ENCODE measurements at places on chromosomes 13 and 19. TPM values are rescaled to one million over a fixed set of nuclear protein-coding genes. Genes with fewer than 3 reads are reported as not detected.

The ZNF534 gene
- total RNA-seq, result not detected

The WDR88 gene
- total RNA-seq, result not detected

The CLEC4G gene
- not detected for total RNA-seq

The PEAK3 gene
- total RNA-seq, result not detected

The CLN5 gene
- 17.3 TPM for total RNA-seq

The INSL3 gene
- not detected for total RNA-seq

The EXOC3L2 gene
- total RNA-seq, result 0.46 TPM

The CYP4F2 gene
- total RNA-seq, result 0.14 TPM

The OR10H2 gene
- total RNA-seq, result not detected

The IGSF23 gene
- not detected for total RNA-seq

The ZNF784 gene
- total RNA-seq, result 6.1 TPM

The KIR3DL1 gene
- total RNA-seq, result not detected

The KIR3DL2 gene
- not detected for total RNA-seq

The RINL gene
- 5.8 TPM for total RNA-seq

The ZNF112 gene
- 1.5 TPM for total RNA-seq

The CPT1C gene
- 2.1 TPM for total RNA-seq

The ERCC5 gene
- 34.7 TPM for total RNA-seq

The ATP8A2 gene
- under 0.01 TPM for total RNA-seq

The LYPD5 gene
- total RNA-seq, result 3.1 TPM

The PCSK4 gene
- 0.28 TPM for total RNA-seq

The CD79A gene
- not detected for total RNA-seq

The VSIG10L gene
- 6.3 TPM for total RNA-seq

The ZNF256 gene
- total RNA-seq, result 3.7 TPM

The SSC5D gene
- not detected for total RNA-seq

The C1QTNF9B gene
- total RNA-seq, result not detected

The HOMER3 gene
- 136 TPM for total RNA-seq

The CYP4F8 gene
- total RNA-seq, result not detected

The IFNL1 gene
- not detected for total RNA-seq

The TPTE2 gene
- total RNA-seq, result not detected

The ZNF234 gene
- 3.3 TPM for total RNA-seq

The VSTM1 gene
- total RNA-seq, result not detected

The DZIP1 gene
- 29.9 TPM for total RNA-seq

The SIN3B gene
- 22.9 TPM for total RNA-seq

The PCDH9 gene
- 0.37 TPM for total RNA-seq

The FGF22 gene
- not detected for total RNA-seq

The IZUMO1 gene
- 0.28 TPM for total RNA-seq

The SERP2 gene
- total RNA-seq, result 0.56 TPM

The AKT1S1 gene
- 40.6 TPM for total RNA-seq

The SHD gene
- total RNA-seq, result not detected

The LPAR2 gene
- total RNA-seq, result 15.1 TPM

The GCDH gene
- total RNA-seq, result 38.9 TPM

The DIAPH3 gene
- total RNA-seq, result 10.2 TPM

The HRC gene
- not detected for total RNA-seq

Measured in airway epithelial cell (primary cell).